ENCODE measurements at places on chromosomes 1 and 21. TPM values are rescaled to one million over a fixed set of nuclear protein-coding genes. Genes with fewer than 3 reads are reported as not detected.

MECR gene
- total RNA-seq, result 21.8 TPM

SLC35D1 gene
- total RNA-seq, result 48.1 TPM

TSPEAR gene
- not detected for total RNA-seq

EPS8L3 gene
- 283 TPM for total RNA-seq

MCOLN2 gene
- 15.4 TPM for total RNA-seq

SLC30A2 gene
- 0.42 TPM for total RNA-seq

DNA sequence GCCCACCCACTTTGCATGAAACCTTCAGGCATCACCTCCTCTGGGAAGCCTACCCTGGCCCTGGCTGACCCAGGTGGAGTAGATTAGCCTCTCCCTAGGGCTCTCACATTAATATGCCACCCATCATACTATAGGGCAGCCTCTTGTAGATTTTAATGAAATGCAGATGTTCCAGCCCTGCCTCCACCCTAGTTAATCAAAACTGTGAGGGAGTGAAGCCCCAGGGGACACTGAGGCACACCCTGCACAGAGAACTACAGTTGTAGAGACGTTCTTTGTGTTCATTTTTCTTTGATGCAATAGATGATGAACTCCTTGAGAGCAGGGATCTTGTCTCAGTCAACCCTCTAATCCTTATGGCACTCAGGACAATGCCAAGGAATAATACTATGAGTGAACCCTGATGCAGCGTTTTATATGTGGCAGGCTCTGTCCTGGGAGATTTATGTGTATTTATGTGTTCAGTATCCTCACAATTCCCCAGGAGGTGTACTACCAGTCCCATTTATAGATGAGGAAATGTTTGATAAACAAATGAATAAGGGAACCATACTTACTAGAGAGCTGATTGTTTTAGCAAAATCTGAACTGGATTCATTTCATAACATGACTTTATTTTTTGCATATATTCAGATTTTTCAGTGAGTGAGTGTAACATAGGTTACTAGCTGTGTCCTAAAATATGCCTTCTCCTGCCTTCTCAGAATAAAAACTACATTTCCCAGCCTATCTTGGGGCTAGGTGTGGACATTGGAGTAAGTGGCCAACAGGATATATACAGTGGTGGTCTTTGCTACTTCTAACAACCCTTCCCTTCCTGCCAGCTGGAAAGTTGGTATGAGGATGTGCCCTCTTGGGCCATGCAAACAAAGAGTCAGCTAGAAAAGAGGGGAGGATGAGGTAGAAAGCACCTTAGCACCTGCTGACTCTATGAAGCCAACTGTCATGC lies 23.5 kb upstream of the PRELP start:
- no peak for DNase-seq

DNA sequence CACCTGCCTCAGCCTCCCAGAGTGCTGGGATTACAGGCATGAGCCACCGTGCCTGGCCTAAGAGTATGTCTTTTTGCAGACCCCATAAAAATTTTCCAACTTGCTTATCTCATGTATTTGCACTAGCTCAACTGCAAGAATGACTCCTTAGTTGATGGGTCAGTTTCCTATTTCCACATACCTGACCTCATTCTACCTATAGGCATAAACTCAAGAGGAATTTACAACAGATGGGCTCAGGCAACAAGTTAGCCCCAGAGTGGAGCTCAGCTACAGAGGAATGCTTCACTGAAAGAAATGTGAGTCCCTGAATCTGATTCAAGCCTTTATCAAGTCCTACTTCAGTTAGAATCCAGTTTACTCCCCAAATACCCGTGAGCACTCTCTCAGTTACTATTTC lies 5.3 kb upstream of the SLC37A1 start:
- no peak for DNase-seq

GRCh38 chr1:9331558-9332346 lies 39.1 kb downstream of the SPSB1 start:
- no peak for DNase-seq

GRCh38 chr1:93818570-93818959 lies 60.4 kb downstream of the DNTTIP2 start:
- DNase-seq, result no peak
